IPS DF 6.9 (cell line): ENCODE measurements at places on chromosomes 11 and 22.

DNA sequence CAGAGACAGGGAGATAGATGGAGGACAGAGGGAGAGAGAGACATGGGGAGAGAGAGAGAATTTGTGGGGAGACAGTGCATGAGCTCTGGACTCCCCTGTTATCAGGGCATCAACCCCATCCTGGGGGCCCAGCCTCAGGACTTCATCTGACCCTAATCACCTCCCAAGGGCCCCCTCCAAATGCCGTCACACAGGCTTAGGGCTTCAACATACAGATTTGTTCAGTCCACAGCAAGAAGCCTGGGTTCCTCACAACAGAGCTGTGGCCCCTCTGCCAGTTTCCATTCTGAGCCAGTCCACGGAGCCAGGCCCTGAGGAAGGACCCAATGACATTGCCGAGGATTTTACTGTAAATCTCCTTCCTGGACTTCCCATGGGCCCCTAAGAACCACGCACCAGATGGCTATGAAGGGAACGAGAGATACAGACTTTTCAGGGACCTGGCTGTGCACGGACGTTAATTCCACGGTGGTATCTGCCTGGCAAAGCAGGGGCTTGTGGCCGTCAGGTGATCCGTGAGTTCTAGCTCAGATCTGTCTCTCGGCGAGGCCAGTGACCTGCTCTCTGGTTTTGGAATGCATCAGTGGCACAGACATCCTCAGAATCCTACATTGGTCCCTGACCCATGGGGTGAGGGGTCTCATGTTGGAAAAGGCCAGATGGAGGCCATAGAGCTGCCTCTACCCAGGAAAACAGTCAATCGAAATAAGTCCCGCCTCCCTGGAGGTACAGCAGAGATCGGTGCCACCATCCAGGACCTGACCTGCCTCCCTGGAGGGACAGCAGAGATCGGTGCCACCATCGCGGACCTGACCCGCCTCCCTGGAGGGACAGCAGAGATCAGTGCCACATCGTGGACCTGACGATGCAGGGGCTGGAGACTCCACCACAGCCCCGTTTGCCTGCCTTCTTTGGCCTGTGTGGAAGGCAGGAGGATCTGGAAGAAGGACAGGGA is 8.7 kb upstream of the B4GALNT4 start:
- no peak for DNase-seq

DNA sequence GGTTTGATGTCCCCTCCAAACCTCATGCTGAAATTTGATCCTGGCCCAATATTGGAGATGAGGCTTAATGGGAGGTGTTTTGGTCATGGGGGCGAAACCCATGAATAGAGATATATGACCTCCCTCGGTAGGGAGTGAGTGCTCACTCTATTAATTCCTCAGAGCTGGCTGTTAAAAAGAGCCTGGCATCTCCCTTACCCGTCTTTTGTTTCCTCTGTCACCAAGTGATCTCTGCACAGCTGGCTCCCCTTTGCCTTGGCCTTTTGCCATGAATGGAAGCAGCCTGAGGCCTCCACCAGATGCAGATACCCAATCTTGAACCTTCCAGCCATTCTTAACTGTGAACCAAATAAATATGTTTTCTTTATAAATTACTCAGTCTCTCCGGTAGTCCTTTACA is 4.5 kb upstream of the CCDC81 start:
- no peak for DNase-seq

- DNase-seq: no peak
Measured at GRCh38 chr11:126197277-126197939, 14.0 kb downstream of the RPUSD4 start.

GRCh38 chr11:13942971-13943381 is 19.5 kb upstream of the SPON1 start:
- no peak for DNase-seq

DNA sequence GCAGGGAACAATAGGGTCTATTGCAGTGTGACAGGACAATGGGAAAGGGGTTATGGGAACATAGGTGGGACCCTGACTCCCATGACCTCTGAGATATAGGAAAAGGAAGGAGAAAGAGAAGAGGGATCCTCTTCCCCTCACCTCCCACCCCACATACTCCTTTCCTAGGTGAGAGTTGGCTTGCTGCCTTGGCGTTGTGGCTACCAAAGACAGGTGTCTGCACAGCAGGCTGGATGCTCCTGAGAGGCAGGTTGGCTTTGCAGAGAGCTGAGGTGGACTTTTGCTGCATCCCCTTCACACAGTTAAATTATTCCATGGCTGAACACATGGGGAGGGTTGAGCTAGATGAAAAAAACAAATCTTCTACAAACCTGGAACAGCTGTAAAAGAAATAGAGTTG is 80.7 kb downstream of the SYT9 start:
- DNase-seq: no peak

DNA sequence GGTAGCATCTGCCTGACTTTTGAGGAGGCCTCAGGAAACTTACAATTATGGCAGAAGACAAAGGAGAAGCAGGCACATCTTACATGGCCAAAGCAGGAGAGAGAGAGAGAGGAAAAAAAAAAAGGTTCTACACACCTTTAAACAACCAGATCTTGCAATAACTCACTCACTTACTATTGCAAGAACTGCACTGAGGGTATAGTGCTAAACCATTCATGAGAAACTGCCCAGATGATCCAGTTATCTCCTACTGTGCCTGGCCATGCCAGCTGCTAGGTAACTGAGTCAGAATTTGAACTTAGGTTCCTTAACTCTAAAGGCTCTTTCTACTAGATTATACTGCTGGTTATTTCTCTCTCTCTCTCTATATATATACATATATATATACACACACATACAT is 7.3 kb downstream of the HORMAD2 start:
- DNase-seq: no peak

DNA sequence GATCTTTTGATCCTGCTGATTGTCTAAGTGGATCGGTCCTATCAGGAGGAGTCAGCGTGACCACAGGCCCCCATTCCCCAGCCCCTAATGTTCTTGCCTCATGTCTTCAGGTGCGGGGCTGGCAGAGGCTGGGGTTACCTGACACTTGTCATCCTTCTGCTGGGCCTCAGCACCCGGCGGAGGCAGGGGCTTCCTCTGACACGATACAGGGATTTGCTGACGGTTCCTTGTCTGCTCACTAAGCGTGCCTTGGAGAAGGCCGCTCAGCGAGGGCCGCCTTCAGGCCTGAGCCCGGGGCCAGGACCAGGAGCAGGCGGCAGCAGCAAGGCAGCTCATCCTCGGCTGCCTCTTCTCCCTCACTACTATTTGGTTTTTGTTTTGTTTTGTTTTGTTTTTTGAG is 45.7 kb upstream of the KCNQ1OT1 start:
- no peak for DNase-seq

DNA sequence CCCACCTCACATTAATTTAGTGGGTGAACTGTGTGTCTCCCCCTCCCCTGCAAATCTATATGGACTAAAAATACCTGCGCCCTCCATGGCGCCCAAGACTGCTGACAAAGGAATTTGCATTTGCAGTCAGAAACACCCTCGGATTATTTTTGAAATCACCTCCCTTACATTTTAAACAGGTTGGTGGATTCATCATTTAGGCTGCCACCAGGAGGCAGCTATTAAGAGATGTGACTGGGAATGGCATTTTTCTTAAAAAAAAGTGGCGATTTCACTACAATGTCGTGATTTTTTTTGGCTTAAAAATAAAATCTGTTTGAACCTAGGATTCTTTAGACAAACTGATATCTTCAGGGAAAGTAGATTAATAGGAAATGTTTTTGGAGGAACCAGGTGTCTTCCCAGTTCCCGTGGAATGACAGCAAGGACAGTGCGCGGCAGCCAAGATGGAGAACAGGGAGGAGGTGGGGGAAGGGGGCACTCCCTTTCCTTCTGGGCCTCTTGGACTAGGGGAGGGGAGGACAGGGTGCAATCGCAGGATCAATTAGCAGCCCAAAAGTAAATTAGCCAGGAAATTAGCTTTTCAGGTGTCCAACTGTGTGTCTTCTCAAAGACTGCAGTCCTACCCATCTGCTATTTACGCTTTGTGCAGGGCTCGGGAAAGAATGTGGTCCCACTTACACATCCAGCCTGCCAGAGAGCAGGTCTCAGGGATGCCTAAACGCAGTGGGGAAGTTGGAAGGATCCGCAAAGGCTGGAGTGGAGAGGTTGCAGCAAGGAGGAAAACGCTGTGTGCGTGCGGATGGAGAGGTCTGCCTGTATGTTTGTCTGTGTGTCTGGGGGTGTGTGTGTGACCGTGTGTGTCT is 496.4 kb downstream of the NTM start:
- no peak for DNase-seq

- no peak for DNase-seq
Measured at GRCh38 chr11:66891851-66892660, 35.2 kb downstream of the LRFN4 start.

- DNase-seq: no peak
Measured at GRCh38 chr11:119476666-119477331, 53.8 kb upstream of the THY1 start.

GRCh38 chr22:24247564-24248344 is 2.9 kb upstream of the GGT5 start:
- no peak for DNase-seq

DNA sequence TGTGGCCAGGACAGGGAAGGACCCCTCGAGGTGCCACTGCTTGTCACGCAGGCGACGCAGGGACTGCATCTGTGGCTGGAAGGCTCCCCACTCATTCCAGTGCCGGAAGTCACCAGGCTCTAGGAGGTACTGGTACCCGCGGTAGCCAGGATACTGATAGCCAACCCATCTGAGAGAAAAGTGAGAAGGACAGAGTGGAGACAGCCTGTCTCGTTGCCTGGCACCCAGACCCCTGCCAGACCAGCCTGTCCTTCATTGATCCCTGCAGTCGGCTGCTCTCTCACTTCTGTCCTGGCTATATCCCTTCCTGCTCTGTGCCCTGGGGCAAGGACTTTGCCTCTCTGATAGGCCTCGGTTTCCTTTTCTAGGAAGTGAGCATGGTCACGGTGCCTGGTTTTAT is 9.6 kb upstream of the TPST2 start:
- DNase-seq: no peak

- DNase-seq: no peak
Measured at GRCh38 chr11:111429066-111429506, 50.0 kb upstream of the POU2AF1 start.

DNA sequence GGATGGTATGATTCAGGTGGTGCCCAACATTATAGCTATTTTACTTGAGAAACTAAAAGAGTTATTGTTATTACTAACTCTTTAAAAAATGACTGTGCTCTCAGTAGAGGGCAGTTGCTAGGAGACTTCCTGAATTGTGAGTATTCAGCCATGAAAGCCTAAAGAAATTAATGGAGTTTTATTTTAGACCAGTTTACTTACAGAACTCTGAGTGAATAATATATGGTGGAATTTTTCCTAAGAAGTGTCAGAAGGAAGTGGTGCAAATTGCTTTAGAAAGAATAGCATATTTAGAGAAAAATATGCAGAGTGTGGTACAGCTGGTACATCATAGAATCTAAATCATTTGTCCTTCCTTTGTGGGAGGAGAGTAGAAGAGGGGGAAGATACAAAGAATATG is 689.9 kb upstream of the CCDC90B start:
- DNase-seq: no peak

DNA sequence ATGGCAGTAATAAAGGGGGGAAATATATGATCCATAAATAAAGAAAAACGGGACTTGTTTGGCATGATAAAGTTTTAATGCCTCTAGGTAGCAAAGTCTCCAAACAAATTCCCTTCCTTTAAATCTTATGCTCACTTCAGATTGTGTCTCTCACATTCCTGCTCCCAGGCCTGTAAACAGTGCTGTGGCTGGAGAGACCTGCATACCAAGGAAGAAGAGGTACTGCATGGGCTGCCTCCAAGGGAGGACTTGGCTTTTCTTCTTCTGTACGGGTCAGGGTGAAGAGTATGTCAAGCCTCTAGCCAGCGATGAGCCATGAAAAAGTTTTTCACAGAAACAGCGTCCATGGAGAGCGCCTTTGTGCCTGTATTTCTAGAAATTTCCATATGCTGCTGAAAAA is 161.8 kb downstream of the KIRREL3 start:
- DNase-seq: no peak

GRCh38 chr22:17866127-17866526 is 91.9 kb upstream of the BID start:
- no peak for DNase-seq

DNA sequence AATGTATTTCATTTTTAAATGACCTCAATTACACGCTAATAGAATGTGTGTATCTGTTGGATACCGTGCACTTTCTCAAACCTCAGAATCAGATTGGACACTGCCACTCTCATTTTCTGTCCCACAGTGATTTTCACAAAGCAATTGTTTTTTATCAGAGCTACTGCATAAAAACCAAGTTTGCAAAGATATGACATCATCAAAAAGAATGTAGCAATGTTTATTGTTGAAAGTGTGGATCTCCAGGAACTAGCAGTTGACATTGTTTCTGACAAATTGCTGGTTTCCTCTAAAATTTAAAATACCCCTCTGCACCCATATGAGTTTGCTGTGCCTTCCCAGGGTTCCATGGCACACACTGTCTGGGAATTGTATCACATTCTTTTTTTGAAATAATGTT is 362.7 kb upstream of the DDI1 start:
- no peak for DNase-seq

- peak; percentile 74 for DNase-seq
Measured at GRCh38 chr11:125626288-125626950, 1.5 kb downstream of the CHEK1 start.

DNA sequence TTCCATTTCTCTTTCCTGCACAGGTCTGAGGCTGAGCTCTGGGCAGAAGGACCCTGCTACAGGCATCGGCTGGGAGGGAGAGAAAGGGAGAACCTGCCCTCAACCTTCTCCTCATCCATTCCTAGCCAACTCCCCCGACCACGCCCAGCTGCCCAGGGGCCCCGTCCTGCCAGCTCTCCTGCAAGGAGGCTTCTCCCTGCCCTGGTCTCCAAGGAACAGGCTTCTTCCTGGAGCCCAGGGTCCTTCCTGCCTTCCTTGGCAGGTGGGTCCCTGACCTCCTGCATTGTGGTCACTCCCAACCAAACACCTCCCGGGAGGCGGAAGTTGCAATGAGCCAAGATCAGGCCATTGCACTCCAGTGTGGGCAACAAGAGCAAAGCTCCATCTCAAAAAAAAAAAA is 12.5 kb upstream of the HMOX1 start:
- no peak for DNase-seq

GRCh38 chr22:19505735-19506126 is 18.5 kb downstream of the CLDN5 start:
- no peak for DNase-seq

DNA sequence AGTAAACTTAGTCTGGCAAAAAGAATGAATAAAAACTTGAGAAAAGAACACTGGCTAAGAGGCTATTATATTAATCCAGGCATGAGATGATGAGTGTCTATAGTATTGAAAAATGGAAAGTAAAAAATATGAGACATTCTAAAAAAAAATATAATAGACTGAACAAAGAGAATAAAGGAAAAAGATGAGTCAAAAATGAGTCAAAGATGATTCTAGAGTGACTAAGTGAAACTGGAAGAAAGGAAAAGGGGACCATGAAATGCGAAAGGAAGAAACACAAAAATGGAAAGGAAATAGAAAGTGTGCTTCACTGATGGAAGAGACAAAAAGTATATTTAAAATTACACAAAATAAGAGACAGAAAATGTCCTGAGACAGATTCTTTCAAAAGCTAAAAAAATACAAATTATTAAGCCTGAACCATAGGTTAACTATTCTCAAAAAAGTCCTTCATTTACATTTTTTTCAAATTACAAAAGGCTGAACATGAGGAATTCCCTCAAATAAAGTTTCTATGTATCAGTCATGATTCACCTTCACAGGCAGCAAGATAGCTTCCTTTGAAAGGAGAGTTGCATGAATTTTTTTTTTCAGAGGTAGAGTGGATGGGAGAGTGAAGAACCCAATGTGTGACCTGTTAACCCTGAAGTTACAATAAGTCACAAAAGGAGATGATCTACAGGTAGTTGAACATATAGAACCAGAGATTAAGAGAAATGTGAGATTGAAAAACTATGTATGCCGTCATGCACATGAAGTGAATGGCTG is 75.2 kb downstream of the EIF3M start:
- no peak for DNase-seq
